ENCODE measurements at places on chromosomes 1 and 21.
A peak's percentile ranks its signal among the peaks of the same experiment; 100 is the strongest.

GRCh38 chr1:65527190-65527589 is 106.7 kb downstream of the LEPR start:
- no peak for DNase-seq

DNA sequence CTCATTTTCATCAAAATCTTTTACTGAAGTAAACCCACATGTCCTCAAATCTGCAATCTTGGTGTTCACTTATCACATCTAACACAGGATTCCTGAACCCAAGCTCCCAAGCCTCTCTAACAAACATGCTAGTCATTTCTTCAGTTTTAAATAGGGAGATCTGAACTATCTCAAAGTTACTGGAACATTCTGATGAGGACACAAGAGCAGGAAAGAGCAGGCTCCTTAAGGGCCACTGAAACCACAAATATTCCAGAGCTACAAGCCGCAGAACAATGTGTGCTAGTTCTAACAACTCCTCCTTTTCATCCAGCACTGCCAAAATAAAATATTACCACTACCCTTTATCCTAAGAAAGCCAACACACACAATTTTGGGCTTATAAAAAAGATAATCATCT is 38.9 kb downstream of the WARS2 start:
- no peak for DNase-seq

- DNase-seq = no peak
Measured at GRCh38 chr1:156409439-156409838, 40.4 kb downstream of the RHBG start.

DNA sequence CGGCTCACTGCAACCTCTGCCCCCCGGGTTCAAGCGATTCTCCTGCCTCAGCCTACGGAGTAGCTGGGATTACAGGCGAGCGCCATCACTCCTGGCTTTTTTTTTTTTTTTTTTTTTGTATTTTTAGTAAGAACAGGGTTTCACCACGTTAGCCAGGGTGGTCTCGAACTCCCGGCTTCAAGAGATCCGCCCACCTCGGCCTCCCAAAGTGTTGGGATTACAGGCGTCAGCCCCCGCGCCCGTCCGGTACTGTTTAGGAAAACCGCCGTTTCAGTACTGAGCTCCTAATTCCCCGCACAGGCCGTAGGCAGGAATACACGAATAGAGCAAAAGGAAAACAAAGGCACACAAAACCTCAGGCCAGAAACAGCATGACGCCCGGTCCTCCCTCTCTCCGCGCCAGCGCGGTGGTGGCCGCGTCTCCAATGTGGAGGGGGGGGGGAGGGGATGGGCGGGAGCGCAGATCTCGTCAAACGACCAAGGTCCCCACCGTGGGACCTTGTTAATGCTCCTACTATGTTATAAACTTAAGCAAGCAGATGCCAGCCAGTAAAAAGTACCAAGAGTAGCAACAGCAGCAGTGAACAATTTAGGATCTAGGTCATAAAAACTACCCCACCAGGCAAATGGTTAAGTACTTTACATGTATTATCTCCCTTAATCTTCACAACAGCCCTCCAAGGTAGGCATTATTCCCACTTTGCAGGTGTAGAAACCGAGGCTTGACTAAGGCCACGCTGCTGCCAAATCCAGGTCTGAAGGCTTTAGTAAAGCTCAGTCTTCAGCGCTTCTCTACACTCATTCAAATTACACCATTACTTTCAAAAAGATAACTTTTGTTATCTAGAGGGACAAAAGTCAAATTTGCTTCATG is 648 bp upstream of the ADAR start:
- peak; percentile 29 for DNase-seq

DNA sequence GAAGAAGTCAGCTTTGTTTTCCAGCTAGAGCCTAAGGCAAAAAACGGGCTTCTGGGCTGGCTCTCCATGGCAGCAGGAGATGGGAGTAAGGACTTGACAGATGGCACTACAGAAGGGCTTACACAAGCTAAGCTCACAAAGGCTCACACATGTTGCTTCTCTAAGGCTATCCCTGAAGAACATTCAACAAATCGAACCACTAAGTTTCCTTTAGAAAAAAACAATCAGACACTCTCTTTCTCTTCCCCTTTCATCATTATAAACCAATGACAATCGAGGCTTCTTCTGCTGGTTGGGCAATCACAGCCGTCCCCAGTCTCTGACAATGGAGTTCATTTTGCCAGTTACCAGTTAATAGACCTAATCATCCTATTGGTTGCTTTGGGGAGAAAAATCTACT is 40.5 kb downstream of the TRIT1 start:
- peak; percentile 51 for DNase-seq

- DNase-seq = no peak
Measured at GRCh38 chr1:70397013-70397412, 14.1 kb upstream of the CTH start.

- no peak for DNase-seq
Measured at GRCh38 chr1:164614316-164614715, 55.3 kb downstream of the PBX1 start.

DNA sequence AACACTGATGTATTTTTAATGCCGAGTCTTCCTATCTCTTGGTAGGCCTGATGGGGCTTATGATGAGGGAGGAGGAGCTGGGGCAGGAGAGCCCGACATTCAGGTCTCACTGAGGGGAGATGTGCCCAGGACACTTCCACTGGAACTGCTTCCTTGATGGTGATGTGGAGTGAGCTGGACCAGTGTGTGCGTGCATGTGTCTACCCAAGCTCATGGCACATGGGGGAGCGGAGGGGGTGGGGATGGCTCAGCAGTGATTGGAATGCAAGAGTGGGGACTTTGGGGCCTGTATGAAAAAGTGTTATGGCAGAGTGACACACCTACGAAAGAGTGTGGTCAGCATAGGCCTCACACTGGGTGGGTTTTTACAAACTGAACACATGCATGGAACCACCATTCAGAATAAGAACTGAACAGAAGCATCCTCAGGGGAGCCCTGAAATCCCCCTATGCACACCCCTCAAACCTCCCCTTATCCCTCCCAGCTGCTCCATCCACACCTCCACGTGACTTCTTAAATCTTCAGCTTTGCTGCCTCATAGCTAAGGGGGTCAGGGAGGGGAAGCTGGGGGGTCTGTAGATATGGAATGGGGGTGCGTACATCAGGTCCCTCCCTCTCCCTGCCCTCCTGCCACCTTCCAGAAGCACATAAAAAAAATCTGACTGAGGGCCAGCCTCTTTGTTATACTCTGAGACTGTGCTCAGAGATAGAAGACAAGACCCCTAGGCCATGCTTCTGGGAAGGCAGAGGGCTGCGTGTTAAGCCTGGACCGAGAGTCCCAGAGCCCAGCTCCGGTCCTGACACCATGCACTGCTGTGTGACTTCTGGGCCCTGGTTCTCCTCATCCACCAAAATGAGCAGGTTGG is 11.6 kb downstream of the IL6R start:
- DNase-seq = no peak

DNA sequence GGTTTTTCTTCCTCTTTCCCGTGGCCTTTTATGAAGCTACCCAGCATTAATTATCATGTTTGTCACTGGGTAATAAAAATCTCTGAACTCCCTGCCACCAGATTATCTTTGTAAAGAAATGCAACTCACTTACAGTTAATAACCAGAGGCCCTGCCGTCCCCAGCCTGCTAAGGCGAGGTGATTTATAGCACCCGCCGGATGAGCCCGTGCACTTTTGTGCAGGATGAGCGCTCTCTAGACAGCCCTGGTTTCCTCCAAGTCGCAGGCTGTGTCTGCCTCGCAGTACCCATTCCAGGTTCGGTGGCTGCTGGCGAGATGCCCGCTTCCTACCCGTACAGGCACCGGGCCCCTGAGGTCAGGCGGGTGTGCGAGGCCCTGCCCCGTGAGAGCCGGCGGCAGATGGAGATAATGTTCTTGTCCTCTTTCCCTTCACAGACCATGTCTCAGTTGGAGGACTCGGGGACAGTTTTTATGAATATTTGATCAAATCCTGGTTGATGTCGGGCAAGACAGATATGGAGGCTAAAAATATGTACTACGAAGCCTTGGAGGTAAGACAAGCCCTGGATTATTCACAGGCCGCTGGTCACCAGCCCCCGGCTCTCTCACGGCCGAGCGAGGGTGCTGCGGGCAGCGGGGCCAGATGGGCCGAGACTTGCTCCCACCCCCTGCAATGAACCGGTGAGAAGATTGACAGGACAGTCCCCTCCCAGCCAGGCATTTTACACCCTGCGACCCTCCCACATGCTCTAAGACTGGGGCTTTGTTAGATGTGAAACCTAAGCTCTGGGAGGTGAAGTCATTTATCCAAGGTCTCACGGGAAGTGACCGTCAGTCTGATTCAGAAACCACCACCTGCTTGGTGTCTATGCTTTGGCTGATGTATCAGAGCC is 28.5 kb upstream of the SELENON start:
- peak; percentile 46 for DNase-seq

DNA sequence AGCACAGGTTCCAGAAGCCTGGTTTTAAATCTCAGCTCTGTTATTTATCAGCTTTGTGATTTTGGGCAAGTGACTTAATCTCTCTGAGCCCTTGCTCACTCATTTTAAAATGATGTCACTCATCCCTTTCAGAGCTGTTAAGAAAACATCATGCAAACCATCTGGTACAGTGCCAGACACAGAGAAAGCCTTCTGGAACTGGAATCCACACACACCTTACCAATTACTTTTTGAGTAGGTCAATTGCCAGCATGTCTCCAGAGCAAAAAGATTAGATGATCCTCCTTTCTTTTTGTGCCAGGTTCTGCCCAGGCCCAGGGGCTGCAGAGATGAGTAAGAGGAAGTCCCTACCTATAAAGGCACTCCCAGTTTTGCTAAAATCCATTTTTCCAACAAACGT is 61.3 kb downstream of the ROR1 start:
- DNase-seq = peak; percentile 49

DNA sequence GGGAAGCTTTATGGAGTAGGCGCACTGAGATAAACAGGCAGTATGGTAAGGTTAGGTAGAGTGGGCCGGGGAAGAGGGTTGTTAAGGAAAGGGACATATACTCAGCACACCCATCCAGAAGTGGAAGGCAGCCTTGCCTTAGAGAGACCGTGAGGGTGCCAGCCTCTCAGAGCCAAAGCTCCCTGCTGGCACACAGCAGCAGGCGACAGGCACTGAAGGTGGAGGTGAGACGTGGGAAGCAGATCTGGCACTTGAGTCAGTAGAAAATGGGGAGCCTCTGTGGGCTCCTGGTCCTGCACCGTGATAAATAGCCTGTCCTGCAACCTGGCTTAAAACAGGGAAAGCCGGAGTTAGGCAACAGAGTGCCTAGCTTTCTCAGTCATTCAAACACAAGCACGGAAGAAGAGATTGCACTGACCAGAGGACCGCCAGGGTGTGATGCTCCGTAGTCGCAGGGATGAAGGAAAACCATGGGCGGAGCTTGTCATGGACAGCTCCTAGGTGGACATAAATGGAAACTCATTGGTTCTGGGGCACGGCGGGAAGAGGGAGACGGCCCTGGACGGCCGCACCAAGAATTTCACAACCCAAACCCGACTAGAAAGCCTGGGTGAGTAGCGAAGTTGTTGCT is 15.5 kb downstream of the KCNK1 start:
- DNase-seq = no peak

GRCh38 chr1:80925130-80925805 is 875.5 kb upstream of the ADGRL2 start:
- DNase-seq = no peak

- DNase-seq = no peak
Measured at GRCh38 chr21:44326716-44327602, 12.2 kb downstream of the CFAP410 start.

GRCh38 chr1:31905093-31905509 is 33.1 kb downstream of the PTP4A2 start:
- no peak for DNase-seq

GRCh38 chr1:59026472-59026948 is 242.7 kb upstream of the JUN start:
- DNase-seq = no peak

DNA sequence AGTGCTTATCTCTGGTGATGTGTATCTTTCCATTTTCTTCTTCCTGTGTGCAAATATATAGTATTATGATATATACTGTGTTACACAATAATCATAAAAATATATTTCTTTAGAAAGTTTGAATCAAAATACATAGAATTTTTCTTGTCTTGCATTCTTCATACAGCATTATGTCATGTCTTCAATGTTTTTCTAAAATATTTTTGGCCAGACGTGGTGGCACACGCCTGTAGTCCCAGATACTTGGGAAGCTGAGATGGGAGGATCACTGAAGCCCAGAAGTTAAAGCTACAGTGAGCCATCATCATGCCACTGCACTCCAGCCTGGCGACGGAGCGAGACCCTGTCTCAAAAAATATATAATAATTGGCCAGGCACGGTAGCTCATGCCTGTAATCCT is 41.6 kb downstream of the IL6R start:
- no peak for DNase-seq

DNA sequence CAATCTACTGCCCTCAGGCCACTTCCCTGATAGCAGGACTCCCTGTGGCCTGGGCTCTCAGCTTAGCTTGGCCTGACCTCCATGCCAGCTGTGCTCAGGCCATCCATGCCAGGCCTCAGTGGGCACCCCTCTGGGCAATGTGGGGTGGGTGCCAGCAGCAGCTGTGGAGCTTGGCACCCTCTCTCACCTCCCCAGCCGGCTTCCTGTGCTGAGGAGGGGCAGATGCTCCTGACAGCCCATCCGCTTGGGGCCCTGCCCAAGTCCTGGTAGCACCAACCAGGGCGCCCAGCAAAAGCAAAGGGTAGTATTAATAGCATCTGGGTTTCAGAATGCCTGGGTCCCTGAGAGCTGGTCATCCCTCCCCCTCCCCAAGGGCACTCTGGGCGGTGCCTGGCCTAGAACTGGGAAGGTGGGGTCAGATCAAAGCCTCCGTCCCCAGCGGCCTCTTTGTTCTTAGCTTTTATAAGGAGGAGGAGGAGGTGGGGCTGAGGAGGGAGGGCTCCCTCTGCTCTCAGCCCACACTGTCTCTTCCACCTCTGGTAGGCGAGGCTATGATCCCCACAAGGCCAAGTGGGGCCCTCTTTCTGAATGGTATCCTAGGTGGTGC is 6.1 kb downstream of the EFNA4 start:
- DNase-seq = no peak

DNA sequence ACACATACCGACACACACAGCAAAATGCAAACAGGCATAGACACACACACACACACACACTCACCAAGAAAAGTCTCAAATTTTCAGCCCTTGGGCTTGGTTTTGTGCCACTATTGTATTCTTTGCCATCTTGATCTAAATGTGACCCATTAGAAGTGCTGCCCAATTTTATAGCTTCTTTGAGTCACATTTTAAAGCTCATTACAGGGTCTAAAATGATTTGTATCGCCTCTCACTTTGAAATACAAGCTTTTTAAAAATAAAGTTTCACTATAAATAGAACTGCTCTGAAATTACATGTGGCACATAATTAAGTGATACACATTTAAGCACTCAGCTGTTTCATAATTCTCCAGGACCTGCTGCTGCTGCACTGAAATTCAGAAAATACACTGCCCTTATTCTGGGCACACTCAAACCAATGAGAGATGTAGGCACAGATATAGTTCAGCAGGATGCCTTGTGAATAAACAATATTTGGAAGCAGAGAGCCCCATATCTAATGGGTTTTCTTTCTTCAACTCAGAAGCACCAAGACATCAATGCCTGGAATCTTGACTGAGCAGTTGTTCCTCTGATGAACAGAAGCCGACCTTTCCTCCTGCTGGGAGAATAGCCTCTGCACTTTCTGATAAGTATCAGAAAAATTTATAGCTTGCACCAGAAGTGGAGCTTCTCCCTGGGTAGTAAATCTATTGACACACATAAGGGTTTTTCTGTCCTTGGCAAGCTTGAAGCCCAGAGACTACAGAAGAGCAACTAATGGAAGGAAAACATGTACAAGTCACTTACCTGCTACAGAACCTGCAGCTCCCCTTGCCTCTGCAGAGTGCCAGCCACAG is 37.0 kb upstream of the PLPPR4 start:
- DNase-seq = no peak

- DNase-seq = no peak
Measured at GRCh38 chr1:91900562-91900961, 14.6 kb upstream of the TGFBR3 start.

GRCh38 chr1:2150801-2151200 is 43.8 kb downstream of the FAAP20 start:
- DNase-seq = no peak
